ENCODE measurements at places on chromosomes 2 and 18. TPM values are rescaled to one million over a fixed set of nuclear protein-coding genes. Genes with fewer than 3 reads are reported as not detected.

FKBP7 gene
- total RNA-seq = 21.8 TPM

SERPINB3 gene
- total RNA-seq = not detected

ZNF521 gene
- total RNA-seq = 17.2 TPM

CD8B2 gene
- total RNA-seq = not detected

SCN2A gene
- not detected for total RNA-seq

EFEMP1 gene
- total RNA-seq = 1,782 TPM

UNC80 gene
- not detected for total RNA-seq

GRCh38 chr2:121562269-121563176 lies 31.8 kb downstream of the RNU4ATAC start:
- no peak for DNase-seq

GRCh38 chr2:134079373-134079772 lies 174.5 kb upstream of the MGAT5 start:
- no peak for DNase-seq

DNA sequence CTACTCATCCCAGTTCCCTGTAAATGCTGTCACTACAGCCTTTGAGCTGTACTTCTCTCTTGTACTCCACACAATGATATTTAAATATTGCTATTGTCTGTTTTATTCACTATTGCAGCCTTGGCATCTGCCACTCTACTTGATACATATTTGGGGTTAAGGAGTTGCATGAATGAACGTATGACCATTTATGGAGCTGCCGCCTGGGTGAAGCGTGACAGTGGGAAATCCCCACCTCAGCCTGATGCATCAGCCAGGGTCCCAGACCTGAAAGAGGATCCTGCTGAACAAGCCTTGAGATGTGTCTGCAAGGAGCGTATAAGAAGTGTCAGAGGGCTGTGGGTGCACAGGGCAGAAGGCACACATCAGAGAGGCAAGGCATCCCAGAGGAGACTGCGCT lies 39.1 kb downstream of the MRPL35 start:
- no peak for DNase-seq

- DNase-seq = no peak
These were observed 10.2 kb downstream of the GPR55 start for GRCh38 chr2:230914886-230915285.

- no peak for DNase-seq
These were observed 289.0 kb downstream of the CDH2 start for GRCh38 chr18:27887711-27888495.

DNA sequence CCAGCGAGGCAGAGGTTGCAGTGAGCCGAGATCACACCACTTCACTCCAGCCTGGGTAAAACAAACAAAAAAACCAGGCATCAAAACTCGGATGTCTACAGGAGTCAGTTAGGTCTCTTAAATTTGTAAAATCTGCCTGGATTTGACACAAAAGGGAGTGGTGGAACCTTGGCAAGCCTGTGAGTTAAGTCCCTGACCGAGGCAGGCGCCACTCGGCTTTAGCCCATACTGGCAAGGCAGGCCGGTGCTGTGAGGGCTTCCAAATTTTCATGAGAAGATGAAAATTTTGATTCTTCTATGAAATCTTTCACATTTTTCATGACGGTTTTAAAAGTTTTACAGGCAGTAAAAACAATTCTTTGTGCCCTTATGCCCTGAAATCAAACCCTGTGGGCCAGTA lies 165.8 kb downstream of the FMNL2 start:
- DNase-seq = no peak

- no peak for DNase-seq
These were observed 73.8 kb downstream of the SPTBN1 start for GRCh38 chr2:54529935-54530334.

DNA sequence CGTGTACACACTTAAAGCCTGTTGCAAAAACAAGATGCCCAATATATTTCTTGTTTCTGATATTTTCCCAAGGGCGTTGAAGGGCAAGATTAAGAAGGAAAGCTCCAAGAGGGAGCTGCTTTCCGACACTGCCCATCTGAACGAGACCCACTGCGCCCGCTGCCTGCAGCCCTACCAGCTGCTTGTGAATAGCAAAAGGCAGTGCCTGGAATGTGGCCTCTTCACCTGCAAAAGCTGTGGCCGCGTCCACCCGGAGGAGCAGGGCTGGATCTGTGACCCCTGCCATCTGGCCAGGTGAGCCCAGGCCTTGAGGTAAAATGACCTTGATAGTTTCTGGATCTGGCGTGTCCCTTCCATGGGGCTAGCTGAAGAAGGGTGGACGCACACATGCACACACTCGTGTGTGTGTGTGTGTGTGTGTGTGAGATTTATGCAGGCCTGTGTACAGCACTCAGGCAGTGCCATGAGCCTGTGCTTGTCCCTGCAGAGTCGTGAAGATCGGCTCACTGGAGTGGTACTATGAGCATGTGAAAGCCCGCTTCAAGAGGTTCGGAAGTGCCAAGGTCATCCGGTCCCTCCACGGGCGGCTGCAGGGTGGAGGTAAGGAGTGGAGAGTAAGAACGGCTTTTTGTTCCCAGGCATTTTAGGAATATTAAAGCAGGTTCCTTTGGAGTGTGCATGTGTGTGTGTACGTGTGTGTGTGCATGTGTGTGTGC lies 23.6 kb downstream of the MLPH start:
- no peak for DNase-seq

GRCh38 chr2:239580199-239580527 lies 179.3 kb upstream of the HDAC4 start:
- DNase-seq = no peak

GRCh38 chr2:126674075-126674744 lies 18.3 kb downstream of the GYPC start:
- no peak for DNase-seq

DNA sequence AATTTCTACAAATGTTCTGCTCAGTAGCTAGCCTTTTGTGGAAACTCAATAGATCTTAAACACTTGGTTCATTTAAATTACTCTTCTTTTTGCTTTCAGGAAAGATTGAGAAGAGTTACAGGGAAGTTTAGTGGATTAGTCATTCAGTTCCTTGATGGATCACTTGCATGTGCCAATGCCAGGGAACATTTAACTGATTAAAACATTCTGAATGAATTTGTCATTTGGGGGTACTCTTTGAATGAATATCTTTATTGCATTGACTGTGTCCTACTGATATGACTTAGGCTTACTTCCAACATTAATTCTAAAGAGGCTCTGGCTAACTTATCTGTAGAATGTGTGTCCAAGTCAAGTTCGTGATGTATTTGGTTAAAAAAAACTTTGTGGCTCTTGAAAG lies 199.8 kb downstream of the PLCL1 start:
- no peak for DNase-seq

DNA sequence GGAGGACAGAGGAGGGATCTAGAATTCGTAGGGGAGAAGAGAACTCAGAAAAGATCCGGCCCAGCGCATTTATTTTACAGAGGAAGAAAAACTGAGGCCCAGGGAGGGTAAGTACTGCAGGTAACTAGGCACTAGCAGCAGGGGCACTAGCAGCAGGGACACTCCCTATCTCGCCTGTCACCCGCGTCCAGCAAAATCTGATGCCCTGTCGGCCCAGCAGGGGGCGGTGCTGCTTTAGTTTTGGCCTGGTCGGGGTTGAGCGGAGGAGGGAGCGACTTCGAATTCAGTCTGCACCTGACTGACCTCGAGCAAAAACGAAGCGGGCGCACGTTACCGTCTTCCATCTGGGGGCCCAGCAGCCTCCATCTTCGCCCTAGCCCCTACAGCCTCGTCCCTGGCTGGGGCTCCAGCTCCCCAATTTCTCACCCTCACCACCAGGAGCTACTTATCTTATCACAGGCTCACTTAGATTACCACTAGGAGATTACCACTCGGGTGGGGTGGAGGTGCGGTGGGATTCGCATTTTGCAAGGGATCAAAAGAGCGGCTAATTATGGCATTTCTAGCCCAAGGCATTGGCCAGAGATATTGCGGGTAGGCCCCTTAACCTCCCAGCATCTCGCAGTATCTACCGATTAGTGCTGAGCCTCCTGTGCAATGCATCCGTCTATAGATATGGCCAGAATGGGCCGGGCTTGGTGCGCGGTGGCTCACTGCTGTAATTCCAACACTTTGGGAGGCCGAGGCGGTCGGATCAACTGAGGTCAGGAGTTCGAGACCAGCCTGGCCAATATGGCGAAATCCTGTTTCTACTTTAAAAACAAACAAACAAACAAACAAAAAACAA lies 17.8 kb upstream of the CD8A start:
- peak; percentile 43 for DNase-seq

DNA sequence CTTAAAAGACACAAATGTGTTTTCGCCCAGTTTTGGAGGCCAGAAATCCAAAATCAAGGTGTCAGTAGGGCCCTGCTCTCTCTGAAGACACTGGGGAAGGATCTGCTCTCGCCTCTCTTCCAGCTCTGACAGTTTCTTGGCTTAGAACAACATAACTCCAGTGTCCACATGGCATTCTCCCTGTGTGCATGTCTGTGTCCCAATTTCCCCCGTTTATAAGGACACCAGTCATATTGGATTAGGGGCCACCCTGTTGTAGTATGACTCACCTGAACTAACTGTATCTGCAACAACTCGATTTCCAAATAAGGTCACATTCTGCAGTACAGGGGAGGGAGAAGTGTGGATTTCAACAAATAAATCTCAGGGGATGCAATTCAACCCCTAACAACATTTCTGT lies 263.2 kb downstream of the SS18 start:
- DNase-seq = no peak

DNA sequence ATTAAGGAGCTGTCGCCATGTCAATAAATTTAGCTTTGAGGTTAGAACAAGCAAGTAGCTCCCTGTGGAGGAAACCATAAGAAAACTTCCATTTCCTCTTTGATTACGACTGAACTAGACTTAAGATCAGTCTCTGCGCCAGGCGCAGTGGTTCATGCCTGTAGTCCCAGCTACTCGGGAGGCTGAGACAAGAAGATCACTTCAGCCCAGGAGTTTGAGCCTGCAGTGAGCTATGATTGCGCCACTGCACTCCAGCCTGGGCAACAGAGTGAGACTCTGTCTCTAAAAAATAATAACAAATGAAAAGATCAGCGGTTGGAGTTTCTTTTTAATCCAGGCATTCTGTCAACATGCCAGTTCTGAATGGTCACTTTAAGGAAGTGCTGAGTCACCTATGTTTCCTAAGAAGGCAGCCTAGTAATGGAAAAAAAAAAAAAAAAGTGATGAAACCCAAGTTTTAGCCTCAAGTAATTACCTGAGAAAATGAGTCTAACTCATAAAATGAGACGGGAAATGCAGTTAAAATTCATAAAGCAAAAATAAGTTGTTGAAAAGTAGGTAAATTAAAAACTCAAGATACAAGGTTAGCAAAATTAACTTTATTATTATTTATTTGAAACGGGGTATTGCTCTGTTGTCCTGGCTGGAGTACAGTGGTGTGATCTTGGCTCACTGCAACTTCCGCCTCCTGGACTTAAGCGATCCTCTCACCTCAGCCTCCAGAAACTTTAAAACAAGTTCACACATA lies 10.2 kb downstream of the C18orf32 start:
- DNase-seq = no peak

- no peak for DNase-seq
These were observed 80.8 kb upstream of the NFATC1 start for GRCh38 chr18:79314838-79315388.

DNA sequence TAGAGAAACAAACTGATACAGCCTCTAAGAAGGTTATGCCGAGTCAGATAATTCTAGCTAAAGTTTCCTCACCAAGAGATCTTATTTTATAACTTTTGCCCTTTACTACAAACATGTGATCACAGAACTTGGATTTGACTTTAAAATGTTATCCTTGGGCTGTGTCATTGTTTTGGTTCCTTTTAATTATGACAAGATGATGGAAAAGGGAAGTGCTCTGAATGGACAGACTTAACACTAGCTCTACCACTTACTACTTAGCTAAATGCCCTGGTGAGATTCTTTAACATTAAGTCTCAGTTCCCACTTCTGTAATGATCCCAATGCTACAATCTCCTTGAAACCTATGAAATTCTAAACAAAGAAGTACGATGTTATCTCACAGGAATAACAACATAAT lies 69.9 kb downstream of the RTTN start:
- DNase-seq = no peak

- no peak for DNase-seq
These were observed 45.2 kb downstream of the MYCN start for GRCh38 chr2:15985531-15985930.

- DNase-seq = no peak
These were observed 269.5 kb downstream of the EIPR1 start for GRCh38 chr2:3108105-3108504.

DNA sequence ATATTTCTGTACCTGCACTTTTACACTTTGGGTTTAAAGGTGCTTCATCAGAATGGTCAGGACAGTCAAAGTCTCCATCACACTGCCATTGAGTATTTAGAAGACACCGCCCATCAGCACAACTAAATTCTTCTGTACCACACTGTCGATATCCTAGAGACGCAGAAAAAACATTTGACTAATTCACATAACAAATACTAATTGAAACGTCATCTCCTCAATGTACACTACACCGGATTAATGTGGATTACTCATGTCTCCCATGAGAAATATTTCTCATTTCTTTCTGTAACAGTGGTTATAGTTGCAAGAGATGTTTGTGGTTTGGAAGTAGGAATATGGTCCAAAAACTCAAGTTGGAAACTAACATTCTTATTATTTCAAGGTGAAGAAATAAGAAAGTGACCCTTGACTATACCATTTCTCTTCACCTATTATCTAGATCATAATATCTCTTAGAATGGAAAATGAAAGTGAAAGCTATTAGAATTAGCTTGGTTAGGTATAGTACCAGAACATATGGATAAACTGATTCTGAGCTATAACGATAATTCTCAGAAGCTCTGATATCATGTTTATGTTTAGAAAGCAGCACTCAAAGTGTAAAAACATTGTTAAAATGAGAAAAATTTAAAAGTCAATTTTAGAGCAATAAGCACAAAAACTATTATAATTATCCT lies 1627.7 kb downstream of the LRP1B start:
- no peak for DNase-seq

DNA sequence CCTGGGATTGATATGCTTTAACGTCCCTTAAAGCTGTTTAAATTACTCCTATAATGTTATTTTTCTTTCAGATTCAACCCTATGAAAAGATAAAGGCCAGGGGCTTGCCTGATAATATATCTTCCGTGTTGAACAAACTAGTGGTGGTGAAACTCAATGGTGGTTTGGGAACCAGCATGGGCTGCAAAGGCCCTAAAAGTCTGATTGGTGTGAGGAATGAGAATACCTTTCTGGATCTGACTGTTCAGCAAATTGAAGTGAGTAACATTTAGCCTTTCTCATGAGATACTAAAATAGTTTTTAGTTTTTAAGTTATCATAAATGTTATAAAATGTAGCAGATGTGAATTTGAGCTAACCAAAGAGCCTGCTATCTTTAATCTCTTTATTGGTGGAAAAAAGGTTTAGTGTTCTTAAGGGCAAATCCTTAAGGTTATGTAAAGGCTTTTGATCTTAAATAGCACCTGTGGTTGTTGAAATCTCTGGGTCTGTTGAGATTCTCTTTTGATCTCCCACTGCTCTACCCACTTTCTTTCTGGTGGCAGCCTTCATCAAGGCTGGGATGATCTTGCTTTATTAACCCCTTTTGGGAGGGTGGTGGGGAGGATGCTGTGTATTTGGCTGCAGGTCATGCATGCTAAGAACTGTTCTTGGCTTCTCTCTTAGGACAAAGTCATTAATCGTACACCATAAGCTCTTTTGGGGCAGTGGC lies 40.9 kb downstream of the UGP2 start:
- DNase-seq = no peak

- DNase-seq = no peak
These were observed 165.8 kb downstream of the UBE2E3 start for GRCh38 chr2:181146171-181146570.

- DNase-seq = no peak
These were observed 30.7 kb downstream of the XRCC5 start for GRCh38 chr2:216139884-216140283.

GRCh38 chr2:110205660-110206455 lies 1.0 kb upstream of the NPHP1 start:
- DNase-seq = no peak

GRCh38 chr2:199484927-199485326 lies 27.2 kb upstream of the SATB2 start:
- no peak for DNase-seq

Data from thoracic aorta (tissue), 2 donors.